Breast epithelium (tissue), 4 donors: ENCODE measurements at places on chromosomes 1 and 21. TPM values are rescaled to one million over a fixed set of nuclear protein-coding genes. Genes with fewer than 3 reads are reported as not detected.
A peak's percentile ranks its signal among the peaks of the same experiment; 100 is the strongest.

GRCh38 chr1:65866439-65866838, 73.7 kb downstream of the PDE4B start:
- H3K27me3 ChIP-seq: no peaks in the 10 kb centered on the region
- H3K27ac ChIP-seq: no peak overlapping the region
- H3K4me3 ChIP-seq: no peak overlapping the region
- no peak for DNase-seq

GRCh38 chr21:27476696-27477095, 509.8 kb upstream of the ADAMTS5 start:
- no peaks in the 10 kb centered on the region for H3K27me3 ChIP-seq
- H3K4me1 ChIP-seq: no peaks in the 10 kb centered on the region
- H3K36me3 ChIP-seq: no peaks in the 10 kb centered on the region
- H3K4me3 ChIP-seq: no peak overlapping the region

DNA sequence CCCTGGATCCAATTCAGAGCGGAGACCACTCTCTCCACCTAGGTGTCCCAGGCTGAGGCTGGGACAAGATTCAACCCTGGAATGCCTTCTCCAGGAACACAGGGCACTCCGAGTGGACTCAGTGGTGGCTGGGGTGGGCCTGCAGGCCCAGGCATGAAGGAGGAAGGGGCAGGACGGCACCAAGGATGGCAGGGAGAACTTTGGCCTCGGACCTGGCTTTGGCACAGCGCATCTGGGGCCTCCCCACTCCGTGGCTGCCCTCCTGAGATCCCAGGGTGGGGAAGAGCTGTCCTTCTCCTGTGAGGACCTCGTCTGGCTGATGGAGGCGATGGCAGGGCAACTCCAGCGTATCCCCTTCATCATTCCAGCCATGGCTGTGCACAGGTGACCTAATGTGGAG, 35.6 kb downstream of the DHCR24 start:
- no peaks in the 10 kb centered on the region for H3K4me1 ChIP-seq
- H3K36me3 ChIP-seq: no peaks in the 10 kb centered on the region
- no peak overlapping the region for H3K4me3 ChIP-seq
- H3K27me3 ChIP-seq: no peaks in the 10 kb centered on the region
- no peak for DNase-seq

DNA sequence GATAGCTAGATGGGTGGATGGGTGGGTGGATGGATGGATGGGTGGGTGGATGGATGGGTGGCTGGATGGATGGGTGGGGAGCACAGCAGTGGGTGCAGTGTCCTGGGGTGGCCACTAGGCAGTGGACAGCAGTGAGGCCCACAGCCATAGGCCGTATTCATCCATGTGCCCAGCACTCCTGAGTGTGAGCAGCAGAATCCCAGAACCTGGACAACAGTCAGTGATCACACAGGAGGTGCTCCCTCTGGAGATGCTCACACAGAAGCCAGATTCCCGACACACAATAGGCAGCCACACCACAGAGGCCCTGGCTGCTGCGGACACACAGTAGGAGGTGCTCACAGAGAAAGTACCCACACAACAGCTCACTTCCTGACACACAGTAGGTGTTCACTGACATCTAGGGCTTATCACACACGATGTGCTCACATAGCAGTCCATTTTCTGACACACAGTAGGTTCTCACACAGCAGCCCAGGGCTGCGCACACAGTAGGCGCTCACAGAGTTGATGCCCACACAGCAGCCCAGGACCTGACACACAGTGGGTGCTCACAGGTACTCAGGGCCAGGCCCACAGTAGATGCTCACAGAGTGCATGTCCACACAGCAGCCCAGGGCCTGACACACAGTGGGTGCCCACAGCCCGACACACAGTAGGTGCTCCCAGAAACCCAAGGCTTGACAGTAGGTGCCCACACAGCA, 64.0 kb downstream of the RAP1GAP start:
- H3K4me3 ChIP-seq: no peak overlapping the region
- H3K27ac ChIP-seq: no peak overlapping the region
- H3K27me3 ChIP-seq: no peaks in the 10 kb centered on the region

GRCh38 chr1:19088717-19089442, 121.2 kb downstream of the UBR4 start:
- no peak overlapping the region for H3K4me3 ChIP-seq
- H3K27ac ChIP-seq: no peak overlapping the region
- peaks cover 14% of the 10 kb centered on the region for H3K36me3 ChIP-seq
- no peaks in the 10 kb centered on the region for H3K4me1 ChIP-seq
- H3K27me3 ChIP-seq: no peaks in the 10 kb centered on the region

DNA sequence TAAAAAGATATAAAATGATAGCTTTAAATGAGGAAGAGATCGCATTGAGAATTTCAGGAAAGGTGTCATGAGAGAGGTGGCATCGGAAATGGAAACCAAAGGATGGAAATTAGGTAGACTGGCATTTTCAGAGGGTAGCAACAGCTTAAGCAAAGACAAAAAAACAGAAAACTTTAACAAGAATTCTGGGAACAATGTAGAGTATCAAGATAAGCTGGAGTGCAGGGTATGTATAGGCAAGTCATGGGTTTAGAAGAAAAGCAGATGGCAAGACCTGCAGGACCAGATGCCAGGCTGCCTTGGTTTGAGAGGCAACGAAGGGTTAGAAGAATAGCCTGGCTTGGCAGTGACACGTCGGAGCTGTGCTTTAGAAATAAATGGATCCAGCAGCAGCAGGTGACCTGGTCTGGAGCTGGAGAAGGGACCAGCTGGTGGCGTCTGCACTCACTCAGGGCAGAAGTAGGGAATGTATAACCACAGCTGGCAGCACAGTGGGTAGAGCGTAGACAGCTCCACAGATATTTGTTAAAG, 149.4 kb upstream of the TIAM1 start:
- H3K36me3 ChIP-seq: no peaks in the 10 kb centered on the region
- no peak overlapping the region for H3K27ac ChIP-seq
- no peaks in the 10 kb centered on the region for H3K27me3 ChIP-seq
- DNase-seq: no peak
- no peak overlapping the region for H3K4me3 ChIP-seq

DNA sequence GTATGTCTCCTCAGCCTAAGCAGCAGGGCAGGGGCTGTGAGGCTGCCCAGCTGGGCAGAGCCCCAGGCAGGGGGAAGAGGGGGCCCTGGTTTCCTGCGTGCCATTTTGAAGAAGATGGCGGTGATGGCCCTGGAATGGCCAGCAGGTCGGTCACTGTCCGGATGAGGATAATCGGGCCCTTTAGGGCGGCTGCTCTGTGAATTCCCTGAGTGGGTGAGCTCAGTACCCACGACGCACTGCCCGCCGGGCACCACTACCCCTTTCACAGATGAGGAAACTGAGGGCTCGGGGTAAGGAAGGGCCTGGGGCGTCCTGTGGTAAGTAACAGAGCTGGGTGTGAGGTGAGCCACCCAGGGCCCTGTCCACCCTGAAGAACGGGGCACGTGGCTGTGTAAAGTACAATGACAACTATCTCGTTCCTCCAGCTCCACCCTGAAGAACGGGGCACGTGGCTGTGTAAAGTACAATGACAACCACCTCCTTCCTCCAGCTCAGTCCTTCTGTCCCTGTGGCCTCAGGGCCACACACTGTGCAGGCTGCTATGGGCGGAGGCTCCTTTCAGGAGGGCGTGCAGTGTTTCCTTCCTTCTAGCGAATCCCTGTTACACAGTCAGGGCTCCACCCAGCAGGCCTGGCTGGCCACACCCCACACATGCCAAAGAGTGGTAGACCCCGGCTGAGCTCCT, 23.2 kb downstream of the ITGB2 start:
- H3K4me3 ChIP-seq: no peak overlapping the region
- H3K27me3 ChIP-seq: no peaks in the 10 kb centered on the region
- no peak for DNase-seq
- no peaks in the 10 kb centered on the region for H3K4me1 ChIP-seq
- H3K27ac ChIP-seq: no peak overlapping the region
- no peaks in the 10 kb centered on the region for H3K36me3 ChIP-seq

The SGIP1 gene
- 3.1 TPM for total RNA-seq

The GPR161 gene
- total RNA-seq: 5.6 TPM

DNA sequence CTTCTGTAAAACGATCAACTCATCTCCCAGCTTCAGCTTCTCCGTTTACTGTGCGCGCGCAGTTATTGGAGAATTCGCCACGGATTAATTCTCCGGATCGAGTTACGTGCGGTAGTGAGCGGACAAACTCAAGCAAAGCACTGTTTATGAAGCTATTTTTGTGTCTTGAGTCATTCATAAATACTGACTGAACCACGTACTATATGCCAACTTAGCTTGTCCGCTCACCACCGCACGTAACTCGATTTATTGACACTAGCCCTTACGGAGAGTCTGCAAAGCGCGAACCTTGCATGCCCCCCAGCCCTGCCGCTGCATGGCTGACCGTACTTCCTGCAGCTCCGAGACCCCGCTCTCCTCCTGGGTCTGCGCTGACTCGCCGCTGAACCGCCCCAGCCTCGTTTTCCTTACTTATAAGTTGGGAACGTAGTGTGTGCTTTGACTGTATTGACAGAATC, 773 bp downstream of the CHD1L start:
- no peaks in the 10 kb centered on the region for H3K4me1 ChIP-seq
- no peaks in the 10 kb centered on the region for H3K27me3 ChIP-seq
- H3K27ac ChIP-seq: peak overlapping the region; percentile 75
- peak overlapping the region; percentile 92 for H3K4me3 ChIP-seq
- DNase-seq: no peak
- no peaks in the 10 kb centered on the region for H3K36me3 ChIP-seq

- no peaks in the 10 kb centered on the region for H3K36me3 ChIP-seq
- no peaks in the 10 kb centered on the region for H3K27me3 ChIP-seq
- H3K27ac ChIP-seq: no peak overlapping the region
- no peak for DNase-seq
- H3K4me3 ChIP-seq: no peak overlapping the region
These were observed 68.0 kb downstream of the ADAMTS1 start for GRCh38 chr21:26777166-26777565.

The GIPC2 gene
- 2.6 TPM for total RNA-seq

DNA sequence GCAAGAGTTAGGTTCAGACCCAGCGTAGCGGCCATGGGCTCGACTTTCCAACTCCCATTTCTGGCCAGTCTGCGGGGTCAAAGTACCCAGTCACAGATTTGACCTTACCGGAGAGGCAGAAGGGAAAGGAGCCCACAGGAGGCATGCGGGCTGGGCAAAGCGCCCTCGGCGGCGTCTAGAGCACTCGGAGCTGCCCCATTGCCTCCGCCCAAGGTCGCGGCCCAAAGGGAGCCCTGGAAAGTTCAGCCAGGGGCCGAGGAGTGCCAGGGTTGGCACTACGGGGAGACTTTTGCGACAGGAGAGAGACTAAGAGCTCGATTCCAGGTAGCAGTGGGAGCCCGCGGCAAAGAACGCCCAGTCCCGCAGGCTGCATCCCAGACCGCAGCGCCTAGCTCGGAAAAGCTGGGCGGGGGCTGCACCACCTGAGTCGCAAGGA, 896 bp downstream of the KANK4 start:
- H3K27me3 ChIP-seq: peaks cover 16% of the 10 kb centered on the region
- H3K4me3 ChIP-seq: peak overlapping the region; percentile 61
- no peaks in the 10 kb centered on the region for H3K36me3 ChIP-seq
- no peaks in the 10 kb centered on the region for H3K4me1 ChIP-seq
- no peak for DNase-seq

GRCh38 chr21:24955275-24955961, 651.9 kb downstream of the MRPL39 start:
- no peak overlapping the region for H3K27ac ChIP-seq
- no peak for DNase-seq
- H3K4me3 ChIP-seq: no peak overlapping the region
- H3K36me3 ChIP-seq: no peaks in the 10 kb centered on the region

The COL24A1 gene
- total RNA-seq: 0.48 TPM

DNA sequence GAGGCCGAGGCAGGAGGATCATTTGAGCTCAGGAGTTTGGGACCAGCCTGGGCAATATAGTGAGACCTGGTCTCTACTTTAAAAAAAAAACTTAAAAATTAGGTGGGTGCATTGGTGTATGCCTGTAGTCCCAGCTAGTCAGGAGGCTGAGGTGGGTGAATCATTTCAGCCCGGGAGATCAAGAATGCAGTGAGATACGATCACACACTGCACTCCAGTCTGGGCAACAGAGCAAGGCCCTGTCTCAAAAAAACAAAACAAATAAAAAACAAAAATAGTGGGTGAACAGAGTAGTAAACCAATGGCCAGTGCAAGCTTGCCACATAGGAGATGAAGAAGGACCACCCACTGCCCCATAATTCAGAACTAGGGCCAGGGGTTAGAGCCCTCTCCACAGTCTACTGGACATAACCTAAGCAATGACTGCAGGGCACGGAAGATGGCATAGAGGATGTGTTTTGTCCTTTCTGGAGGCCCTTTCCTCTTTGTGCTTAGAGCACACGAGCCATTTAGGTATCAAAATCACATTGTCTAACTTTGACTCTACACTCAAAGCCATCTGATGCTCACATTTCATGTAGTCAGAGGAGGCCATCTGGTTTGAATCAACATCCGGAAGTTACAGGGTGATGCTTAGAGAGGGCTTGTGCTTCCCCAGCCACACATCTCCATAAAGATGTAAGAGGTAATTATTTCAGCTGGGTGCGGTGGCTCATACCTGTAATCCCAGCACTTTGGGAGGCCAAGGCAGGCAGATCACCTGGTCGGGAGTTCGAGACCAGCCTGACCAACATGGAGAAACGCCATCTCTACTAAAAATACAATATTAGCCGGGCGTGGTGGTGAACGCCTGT, 12.6 kb downstream of the CD2 start:
- no peaks in the 10 kb centered on the region for H3K27me3 ChIP-seq
- H3K4me3 ChIP-seq: no peak overlapping the region
- no peak for DNase-seq
- no peak overlapping the region for H3K27ac ChIP-seq
- H3K36me3 ChIP-seq: no peaks in the 10 kb centered on the region
- H3K4me1 ChIP-seq: no peaks in the 10 kb centered on the region

DNA sequence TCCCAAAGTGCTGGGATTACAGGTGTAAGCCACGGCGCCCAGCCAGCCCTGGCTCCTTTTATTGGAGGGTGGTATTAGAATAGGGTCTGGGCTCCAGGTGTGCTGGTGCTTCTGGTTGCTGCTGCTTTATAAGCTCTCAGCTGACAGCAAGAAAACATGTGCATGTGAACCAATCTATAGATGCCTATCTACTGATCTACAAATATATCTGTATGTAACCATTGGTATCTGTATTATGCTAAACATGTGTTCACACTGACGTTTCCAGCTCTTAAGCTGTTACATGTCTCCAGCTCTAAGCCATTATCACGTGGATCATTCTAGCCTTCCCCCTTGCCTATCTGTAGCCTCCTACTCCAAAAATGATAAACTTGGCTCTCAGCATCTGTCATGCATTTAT, 82.4 kb downstream of the ST6GALNAC3 start:
- H3K27me3 ChIP-seq: no peaks in the 10 kb centered on the region
- no peak for DNase-seq
- H3K4me3 ChIP-seq: no peak overlapping the region
- no peaks in the 10 kb centered on the region for H3K4me1 ChIP-seq

DNA sequence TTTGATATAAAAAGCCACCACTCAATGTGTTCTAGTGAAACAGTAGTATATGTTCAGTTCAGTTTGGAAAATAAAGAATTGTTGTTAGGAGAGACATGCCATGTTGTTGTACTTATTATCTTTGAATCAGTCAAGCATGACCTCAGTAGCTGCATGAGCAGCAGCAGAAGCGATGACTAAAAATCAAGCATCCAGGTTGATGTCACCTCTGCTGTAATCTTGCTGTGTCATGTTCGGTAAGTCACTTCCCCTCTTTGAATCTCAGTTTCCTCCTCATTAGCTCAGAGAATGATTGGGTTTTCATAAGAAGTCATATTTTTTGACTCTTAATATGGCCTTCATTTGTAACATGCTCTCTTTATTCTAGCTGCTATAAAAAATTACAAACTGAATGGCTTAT, 428.4 kb upstream of the B3GALT2 start:
- H3K4me1 ChIP-seq: no peaks in the 10 kb centered on the region
- no peak overlapping the region for H3K4me3 ChIP-seq
- DNase-seq: no peak
- no peaks in the 10 kb centered on the region for H3K36me3 ChIP-seq

The CFHR3 gene
- total RNA-seq: not detected
